ENCODE measurements at places on chromosomes 4 and X.

- H3K27me3 ChIP-seq = no peaks in the 10 kb centered on the region
- DNase-seq = no peak
- no peak overlapping the region for H3K27ac ChIP-seq
Observed at GRCh38 chrX:73478961-73479360, 32.1 kb downstream of the CDX4 start.

GRCh38 chr4:145827885-145828284, 110.7 kb downstream of the ZNF827 start:
- no peak overlapping the region for H3K4me3 ChIP-seq
- peak overlapping the region; percentile 57 for H3K27ac ChIP-seq
- H3K4me1 ChIP-seq = peaks cover 35% of the 10 kb centered on the region

- H3K27ac ChIP-seq = no peak overlapping the region
- peaks cover 2% of the 10 kb centered on the region for H3K27me3 ChIP-seq
- H3K4me3 ChIP-seq = peak overlapping the region; percentile 26
- no peak for DNase-seq
- peaks cover 48% of the 10 kb centered on the region for H3K4me1 ChIP-seq
- H3K36me3 ChIP-seq = peaks cover 6% of the 10 kb centered on the region
Observed at GRCh38 chr4:183241322-183241640, 78.8 kb downstream of the CLDN22 start.

- H3K27ac ChIP-seq = peak overlapping the region; percentile 91
- no peaks in the 10 kb centered on the region for H3K4me1 ChIP-seq
- H3K27me3 ChIP-seq = no peaks in the 10 kb centered on the region
- H3K4me3 ChIP-seq = peak overlapping the region; percentile 90
Observed at GRCh38 chrX:102712981-102713625, 855 bp downstream of the GPRASP2 start.

GRCh38 chr4:106358899-106359298, 9.7 kb downstream of the GIMD1 start:
- no peak for DNase-seq
- H3K4me1 ChIP-seq = peaks cover 8% of the 10 kb centered on the region
- H3K36me3 ChIP-seq = no peaks in the 10 kb centered on the region
- H3K27me3 ChIP-seq = no peaks in the 10 kb centered on the region

DNA sequence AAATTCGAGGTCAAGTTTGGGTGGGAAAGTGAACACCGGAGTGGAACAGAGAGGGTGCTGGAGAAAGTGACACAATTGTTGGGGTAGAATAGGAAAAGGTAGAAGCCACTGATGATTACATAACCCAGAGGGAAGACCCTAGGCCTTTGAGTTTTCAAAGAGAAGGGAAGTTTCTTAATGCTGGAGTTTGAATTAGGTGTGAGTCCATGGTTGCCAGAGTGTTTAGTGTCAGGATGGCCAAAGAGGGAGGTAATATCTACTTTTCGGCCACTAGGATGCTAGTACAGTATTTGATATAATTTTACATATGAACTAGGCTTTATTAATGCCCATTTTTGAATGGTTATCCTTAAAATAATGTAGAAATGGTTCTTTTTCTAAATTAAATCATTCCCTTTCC, 5.4 kb downstream of the BCORL1 start:
- DNase-seq = no peak
- H3K4me3 ChIP-seq = no peak overlapping the region
- no peaks in the 10 kb centered on the region for H3K36me3 ChIP-seq
- H3K27me3 ChIP-seq = peaks cover 10% of the 10 kb centered on the region
- no peak overlapping the region for H3K27ac ChIP-seq

- no peak overlapping the region for H3K27ac ChIP-seq
- no peak overlapping the region for H3K4me3 ChIP-seq
- no peaks in the 10 kb centered on the region for H3K27me3 ChIP-seq
- H3K4me1 ChIP-seq = no peaks in the 10 kb centered on the region
- no peak for DNase-seq
Observed at GRCh38 chr4:141599853-141600252, 36.5 kb upstream of the IL15 start.

DNA sequence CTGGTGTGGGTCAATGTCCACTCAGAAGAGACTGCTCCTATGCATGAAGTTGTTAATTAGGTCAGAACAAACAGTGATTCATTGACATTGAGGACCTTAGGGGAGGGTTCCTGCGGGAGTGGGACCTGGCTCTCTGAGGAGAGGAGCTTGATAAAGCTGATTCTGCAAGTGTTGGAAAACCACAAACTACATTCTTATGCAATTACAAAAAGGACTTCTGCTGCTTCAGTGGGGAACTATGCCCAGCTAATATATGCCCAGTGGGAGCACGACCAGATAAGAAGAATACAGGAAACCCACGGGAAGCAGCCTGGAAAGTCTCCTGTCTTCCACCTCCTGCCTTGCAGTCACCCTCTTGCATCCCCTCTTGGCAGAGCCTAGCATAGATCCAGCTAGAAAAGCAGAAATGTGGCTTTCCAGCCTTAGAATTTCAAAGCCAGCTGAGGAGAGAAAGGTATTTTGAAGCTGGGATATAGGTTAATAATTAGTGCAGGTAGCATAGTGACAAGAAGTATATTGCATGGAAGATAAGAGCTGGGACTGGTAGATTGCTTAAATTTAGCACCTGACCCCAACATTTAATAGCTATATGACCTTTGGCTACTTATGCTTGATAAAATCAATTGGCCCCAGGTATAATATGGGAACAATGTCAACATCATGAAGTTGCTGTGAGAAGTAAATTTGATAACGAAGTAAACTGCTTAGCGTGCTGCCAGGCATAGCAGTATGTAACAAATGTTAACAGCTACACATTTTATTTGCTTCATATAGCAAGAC, 34.9 kb upstream of the UGT8 start:
- H3K27ac ChIP-seq = no peak overlapping the region
- no peak for DNase-seq
- no peaks in the 10 kb centered on the region for H3K27me3 ChIP-seq
- peaks cover 5% of the 10 kb centered on the region for H3K36me3 ChIP-seq

DNA sequence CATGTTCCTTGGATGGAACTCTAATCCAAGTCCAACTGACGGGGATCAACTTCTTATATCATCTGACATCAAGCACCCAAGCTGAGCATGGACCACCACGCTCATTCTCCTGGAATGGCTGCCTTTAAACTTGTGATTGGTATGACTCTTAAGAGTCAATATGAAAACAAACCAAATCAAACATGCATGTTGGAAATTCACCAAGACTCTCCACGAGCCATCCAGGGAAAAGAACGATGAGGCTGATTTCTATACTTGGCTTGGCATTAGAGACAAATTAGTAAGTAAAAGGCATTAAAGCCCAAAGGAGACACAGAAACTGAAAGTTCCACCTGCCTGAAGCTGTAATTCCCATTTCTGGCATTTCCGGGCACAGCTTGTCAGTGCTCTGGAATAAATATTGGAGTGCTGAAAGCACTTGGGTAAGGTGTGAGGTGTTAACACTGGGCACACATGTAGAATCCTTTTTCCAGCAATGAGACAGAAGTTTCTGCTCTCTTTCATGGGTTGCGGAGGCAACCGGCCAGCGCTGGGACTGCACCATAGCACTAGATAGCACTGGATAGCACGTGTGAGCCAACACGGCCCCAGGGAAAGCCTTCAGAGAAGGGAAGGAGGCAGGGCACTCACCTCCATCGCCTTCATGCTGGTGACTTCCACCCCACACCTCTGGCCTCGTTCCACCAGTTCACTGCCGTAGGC, 42.1 kb upstream of the CENPU start:
- peak overlapping the region; percentile 44 for H3K27ac ChIP-seq
- peaks cover 16% of the 10 kb centered on the region for H3K4me1 ChIP-seq
- H3K4me3 ChIP-seq = no peak overlapping the region

DNA sequence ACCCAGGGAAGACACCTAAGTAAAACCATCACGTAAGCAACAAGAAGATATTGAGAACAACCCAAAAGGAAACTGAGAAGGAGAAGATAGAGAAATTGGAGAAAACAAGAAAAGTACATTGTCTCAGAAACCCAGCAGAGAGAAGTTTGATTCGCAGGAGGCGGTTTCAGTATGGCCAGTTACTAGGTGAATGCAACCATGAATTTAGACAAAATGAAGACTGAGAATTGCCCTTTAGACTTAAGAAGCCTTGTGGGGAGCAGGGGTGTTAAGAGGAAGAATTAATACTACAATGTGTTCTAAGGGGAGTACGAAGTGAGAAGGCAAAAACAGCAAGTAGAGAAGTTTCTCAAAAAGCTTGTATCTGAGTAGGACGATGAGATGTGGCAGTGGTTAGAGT, 229.3 kb upstream of the NEIL3 start:
- H3K27ac ChIP-seq = no peak overlapping the region
- no peaks in the 10 kb centered on the region for H3K4me1 ChIP-seq

- peaks cover 11% of the 10 kb centered on the region for H3K4me1 ChIP-seq
- DNase-seq = no peak
- peak overlapping the region; percentile 52 for H3K27ac ChIP-seq
- peak overlapping the region; percentile 8 for H3K4me3 ChIP-seq
- H3K36me3 ChIP-seq = peaks cover 12% of the 10 kb centered on the region
Observed at GRCh38 chrX:47644557-47645091, 5.7 kb downstream of the ELK1 start.

GRCh38 chrX:20066968-20067708, 49.6 kb downstream of the MAP7D2 start:
- peak overlapping the region; percentile 29 for H3K27ac ChIP-seq
- no peak for DNase-seq
- H3K27me3 ChIP-seq = no peaks in the 10 kb centered on the region
- H3K4me3 ChIP-seq = no peak overlapping the region
- peaks cover 9% of the 10 kb centered on the region for H3K4me1 ChIP-seq

DNA sequence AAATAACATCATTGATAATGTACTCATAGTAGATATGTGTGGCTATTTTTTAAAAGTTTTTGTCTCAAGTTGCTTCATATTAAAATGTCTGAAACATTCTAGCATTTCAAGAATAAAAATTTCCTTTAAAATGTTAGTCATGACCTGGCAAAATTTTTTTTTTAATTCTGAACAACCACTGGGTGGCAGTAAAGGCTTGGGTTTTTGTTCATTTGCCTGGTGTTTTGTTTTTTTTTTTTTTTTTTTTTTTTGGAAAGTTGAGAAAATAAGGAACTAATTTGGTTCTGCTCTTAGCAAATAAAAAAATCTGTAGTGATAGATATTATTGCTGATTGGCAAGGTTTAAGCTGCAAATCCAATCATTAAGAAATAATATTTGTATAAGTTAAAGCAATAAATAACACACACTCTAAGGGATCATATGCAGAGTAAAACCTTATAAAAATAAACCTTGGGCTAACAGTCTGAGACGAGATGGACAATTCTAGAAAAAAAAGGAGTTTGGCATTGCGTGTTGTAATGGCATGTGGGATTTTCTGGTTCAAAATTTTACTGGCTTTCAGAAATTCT, 81.4 kb downstream of the CEP44 start:
- H3K27me3 ChIP-seq = peaks cover 4% of the 10 kb centered on the region
- H3K36me3 ChIP-seq = no peaks in the 10 kb centered on the region
- no peak for DNase-seq
- no peaks in the 10 kb centered on the region for H3K4me1 ChIP-seq
- H3K27ac ChIP-seq = no peak overlapping the region

GRCh38 chrX:112830540-112830939, 10.1 kb downstream of the AMOT start:
- H3K36me3 ChIP-seq = no peaks in the 10 kb centered on the region
- no peak overlapping the region for H3K4me3 ChIP-seq
- peaks cover 1% of the 10 kb centered on the region for H3K27me3 ChIP-seq
- peaks cover 20% of the 10 kb centered on the region for H3K4me1 ChIP-seq

DNA sequence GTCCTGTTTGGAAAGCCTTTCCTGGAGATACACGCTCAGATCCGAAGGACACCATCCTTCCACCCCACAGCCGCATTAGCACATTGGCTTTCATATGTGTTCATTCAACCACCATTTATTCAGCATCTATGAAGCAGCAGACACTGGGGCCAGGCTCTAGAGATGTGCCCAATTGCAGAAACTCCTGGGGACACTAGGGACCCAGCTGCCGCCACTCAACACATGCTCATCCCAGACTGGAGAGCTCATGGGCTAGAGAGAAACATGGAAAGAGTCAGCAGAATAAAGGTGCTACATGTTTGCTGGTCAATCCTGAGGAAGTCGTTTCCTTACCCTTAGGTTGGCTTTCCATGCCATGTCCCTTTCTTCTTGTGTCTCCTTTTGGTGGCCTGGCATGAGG, 7.6 kb downstream of the CTAG1A start:
- DNase-seq = no peak
- no peak overlapping the region for H3K27ac ChIP-seq
- H3K4me1 ChIP-seq = no peaks in the 10 kb centered on the region
- no peak overlapping the region for H3K4me3 ChIP-seq
- peaks cover 2% of the 10 kb centered on the region for H3K27me3 ChIP-seq
- H3K36me3 ChIP-seq = peaks cover 4% of the 10 kb centered on the region

DNA sequence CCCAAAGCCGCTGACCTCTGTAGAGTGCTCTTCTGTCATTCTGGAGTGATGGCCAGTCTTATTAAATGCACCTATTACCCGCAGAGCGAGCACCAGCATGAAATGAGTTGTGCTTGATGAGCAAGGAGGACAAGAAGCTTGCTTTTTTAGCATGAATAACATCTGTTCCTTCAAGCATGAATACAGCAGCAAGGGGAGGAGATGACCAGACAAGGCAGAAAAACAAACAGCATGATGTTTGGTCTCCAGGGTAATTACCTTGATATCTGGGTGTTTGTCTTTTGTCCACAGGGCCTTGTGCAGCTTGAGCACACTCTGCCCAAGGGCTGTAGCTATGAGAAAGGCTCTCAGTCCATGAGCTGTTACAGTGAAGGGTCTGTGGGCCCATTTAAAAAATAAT, 324.8 kb upstream of the DDX53 start:
- peaks cover 6% of the 10 kb centered on the region for H3K36me3 ChIP-seq
- no peak overlapping the region for H3K4me3 ChIP-seq
- no peak overlapping the region for H3K27ac ChIP-seq
- H3K4me1 ChIP-seq = no peaks in the 10 kb centered on the region

DNA sequence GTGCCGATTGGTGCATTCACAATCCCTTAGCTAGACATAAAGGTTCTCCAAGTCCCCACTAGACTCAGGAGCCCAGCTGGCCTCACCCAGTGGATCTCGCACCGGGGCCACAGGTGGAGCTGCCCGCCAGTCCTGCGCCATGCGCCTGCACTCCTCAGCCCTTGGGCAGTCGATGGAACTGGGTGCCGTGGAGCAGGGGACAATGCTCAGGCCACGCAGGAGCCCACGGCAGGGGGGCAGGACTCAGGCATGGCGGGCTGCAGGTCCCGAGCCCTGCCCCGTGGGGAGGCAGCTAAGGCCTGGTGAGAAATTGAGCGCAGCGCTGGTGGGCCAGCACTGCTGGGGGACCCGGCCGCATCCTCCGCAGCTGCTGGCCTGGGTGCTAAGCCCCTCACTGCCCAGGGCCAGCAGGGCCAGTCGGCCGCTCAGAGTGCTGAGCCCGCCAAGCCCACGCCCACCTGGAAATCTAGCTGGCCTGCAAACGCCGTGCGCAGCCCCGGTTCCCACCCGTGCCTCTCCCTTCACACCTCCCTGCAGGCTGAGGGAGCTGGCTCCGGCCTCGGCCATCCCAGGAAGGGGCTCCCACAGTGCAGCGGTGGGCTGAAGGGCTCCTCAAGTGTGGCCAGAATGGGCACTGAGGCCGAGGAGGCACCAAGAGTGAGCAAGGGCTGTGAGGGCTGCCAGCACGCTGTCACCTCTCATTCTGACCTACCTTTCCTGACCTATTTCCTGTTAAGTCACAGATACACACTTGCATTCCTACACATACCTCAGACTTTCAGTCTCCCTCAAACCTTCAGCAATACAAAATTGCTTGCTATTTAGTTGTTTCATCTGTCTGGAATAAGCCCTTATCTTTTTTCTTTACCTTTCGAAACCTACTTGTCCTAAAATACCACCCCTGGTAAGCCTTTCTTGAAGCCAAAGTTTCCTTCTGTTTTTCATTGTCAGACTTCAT, 20.7 kb downstream of the UBE2K start:
- peaks cover 2% of the 10 kb centered on the region for H3K27me3 ChIP-seq
- H3K27ac ChIP-seq = no peak overlapping the region
- H3K4me1 ChIP-seq = peaks cover 13% of the 10 kb centered on the region

All from glutamatergic neuron (in vitro differentiated cells).